Stimulated activated CD4-positive, alpha-beta T cell treated with anti-CD3 and anti-CD28 coated beads, Interleukin-1b, Interleukin-23, amount 100 ng/mL, for 48 hours (primary cell): ENCODE measurements at places on chromosomes 5 and 9.
A peak's percentile ranks its signal among the peaks of the same experiment; 100 is the strongest.

DNA sequence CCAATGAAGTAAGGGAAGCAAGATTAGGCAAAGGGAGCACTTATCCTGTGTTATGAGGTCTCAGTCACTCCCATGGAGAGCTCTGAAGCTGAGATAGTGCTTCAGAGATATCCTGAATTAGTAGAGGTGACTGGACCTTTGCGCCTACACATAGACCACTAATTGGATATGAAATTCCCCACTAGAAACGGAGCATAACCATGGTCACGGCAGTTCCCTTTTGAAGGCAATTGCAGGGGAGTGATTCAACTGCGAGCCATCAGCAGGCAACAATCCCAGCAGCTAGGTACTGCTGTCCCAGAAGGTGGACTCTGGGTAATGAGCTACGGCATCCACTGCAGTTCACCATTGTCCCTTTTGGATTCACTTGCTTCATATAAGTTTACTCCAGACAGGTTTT, 267.7 kb upstream of the RASA1 start:
- no peak for DNase-seq

GRCh38 chr9:135610290-135611141, 28.8 kb downstream of the GLT6D1 start:
- no peak for DNase-seq

DNA sequence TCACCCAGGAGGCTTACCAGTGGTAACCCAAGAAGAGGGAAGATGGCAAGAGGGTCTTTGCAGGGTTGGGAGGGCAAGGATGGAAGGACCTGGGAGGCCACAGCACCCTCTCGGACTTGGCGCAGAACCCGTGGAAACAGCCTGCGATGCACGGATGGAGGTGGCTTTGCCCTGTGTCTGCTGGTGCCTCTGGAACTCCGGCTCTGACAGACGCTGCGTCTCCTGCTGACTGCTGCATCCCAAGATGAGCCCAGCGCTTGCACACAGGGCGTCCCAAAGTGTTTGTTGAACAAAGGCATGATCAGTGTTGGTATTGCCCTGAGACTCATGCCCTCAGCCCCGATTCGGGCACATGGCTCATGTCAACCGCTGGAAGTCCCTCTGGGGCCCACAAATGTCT, 2.0 kb upstream of the RNU6ATAC start:
- no peak for DNase-seq

DNA sequence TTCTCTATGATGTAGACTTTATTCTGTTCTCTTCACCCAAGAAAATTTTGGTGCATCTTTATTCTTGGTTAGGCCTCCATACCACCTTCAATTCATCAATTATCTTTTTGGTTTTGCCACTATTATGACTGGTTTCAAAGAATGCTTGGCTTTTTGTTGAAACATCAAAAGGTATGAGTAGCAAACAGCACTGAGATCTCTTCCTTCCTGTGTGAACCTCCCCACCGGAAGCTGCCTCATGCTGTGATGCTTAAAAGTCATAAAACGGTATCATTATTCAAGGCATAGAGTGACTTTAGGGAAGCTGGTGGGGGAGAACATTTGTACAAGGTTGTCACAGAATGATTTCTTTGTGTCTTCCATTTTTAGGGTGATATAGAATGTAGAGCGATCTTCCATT, 70.6 kb downstream of the IQGAP2 start:
- peak; percentile 79 for DNase-seq

GRCh38 chr5:111699324-111699723, 57.7 kb downstream of the NREP start:
- DNase-seq = no peak

DNA sequence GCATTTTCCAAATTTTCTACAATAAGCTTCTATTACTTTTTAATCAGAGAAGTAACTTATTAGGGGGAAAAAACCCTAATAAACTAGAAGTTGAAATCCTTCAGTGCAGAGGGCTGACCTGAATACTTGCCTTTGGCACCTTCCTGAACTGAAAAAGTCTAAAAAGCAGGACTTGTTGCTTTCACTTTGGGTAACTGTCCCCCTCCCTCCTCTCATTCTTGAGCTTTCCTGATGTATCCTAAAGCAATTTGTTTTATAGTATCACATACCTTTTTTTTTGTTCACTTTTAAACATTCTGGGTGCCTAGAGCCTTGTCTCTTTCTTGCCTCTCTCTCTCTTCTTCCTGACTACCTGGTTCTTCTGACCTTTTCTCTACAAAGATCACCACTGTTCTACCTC, 64.0 kb upstream of the ERBIN start:
- DNase-seq = no peak

DNA sequence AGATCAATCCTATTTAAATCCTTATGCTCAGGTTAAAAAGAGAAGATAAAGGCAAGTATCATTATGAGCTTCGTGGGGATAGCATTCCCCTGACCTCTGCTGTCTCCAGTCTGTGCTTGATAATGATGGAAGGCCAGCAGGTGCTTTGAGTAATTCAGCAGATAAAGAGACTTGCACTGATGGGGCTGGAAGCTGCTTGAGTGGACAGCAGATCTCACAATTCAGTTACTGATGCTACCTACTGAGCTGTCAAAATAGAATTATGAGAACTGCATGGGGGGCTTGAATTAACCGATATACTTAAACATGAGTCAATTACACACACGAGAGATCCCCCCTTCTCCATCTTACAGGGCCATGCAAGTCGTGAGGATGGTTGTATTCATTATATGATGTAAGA, 107.7 kb upstream of the GPR151 start:
- DNase-seq = no peak

- no peak for DNase-seq
These were observed 145.2 kb downstream of the MAST4 start for GRCh38 chr5:66741394-66741793.

- no peak for DNase-seq
These were observed 43.3 kb downstream of the ZNF618 start for GRCh38 chr9:113919382-113919781.

DNA sequence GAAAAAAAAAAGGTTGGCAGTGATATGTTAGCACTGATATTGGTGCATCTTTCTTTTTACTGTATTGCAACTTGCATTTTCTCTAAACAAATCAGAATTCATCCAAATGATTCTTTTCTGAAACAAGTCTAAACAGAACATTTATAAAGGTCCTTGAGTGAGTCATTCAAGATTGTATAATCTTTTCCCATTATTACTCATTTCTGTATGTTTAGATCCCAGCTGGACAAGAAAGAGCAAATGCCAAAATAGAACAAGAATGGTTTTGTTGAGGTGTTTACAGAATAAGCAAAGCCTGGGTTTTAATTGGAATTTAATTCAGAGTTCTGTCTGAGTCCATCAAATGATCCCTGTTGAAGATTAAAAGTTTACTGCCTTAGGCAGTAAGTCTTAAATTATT, 112.3 kb downstream of the VCAN start:
- DNase-seq = no peak

- peak; percentile 73 for DNase-seq
These were observed 57.9 kb downstream of the DOCK8 start for GRCh38 chr9:272251-273213.

DNA sequence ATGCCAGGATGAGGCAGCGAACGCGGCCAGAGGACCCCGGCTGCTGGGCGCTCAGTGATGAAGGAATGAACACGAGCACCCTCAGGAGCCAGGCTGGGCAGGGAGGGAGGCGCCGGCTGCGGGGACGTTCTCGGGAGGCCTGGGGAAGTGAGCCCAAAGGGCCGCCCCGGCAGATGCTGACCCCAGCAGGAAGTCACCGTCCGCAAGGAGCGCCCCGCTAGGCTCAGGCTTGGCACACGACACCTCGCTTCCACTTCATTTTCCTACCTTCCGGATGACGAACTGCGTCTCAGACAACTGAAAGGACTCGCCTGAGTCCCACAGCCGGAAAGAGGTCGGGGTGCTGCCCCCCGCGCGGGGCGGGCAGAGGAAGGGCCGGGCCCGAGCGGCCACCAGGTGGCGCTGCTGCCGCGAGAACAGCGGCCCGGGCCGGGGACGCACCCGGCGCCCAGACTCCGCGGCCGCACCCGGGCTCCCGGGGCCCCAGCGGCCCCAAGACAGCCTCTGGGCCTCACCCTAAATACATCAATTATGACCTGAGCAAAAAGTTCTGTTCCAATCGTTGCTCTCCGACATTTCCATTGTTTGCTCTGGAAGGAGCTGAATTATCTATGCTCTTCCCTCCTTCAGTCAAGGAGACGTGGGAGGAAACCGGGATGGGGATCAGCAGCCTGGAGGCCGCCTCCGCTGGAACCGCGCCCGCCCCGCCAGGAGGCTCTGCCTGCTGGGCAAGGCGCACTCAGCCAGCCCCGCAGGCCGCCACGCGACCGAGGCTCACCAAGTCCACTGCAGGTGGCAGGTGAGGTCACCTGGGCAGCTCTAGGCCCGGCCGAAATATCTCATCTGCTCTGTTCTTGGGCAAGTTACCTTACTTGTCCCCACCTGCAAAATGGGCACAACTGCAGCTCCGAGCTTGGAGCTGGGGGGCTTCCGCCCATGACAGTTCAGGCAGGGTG, 107.0 kb downstream of the ZNF354C start:
- DNase-seq = peak; percentile 54

DNA sequence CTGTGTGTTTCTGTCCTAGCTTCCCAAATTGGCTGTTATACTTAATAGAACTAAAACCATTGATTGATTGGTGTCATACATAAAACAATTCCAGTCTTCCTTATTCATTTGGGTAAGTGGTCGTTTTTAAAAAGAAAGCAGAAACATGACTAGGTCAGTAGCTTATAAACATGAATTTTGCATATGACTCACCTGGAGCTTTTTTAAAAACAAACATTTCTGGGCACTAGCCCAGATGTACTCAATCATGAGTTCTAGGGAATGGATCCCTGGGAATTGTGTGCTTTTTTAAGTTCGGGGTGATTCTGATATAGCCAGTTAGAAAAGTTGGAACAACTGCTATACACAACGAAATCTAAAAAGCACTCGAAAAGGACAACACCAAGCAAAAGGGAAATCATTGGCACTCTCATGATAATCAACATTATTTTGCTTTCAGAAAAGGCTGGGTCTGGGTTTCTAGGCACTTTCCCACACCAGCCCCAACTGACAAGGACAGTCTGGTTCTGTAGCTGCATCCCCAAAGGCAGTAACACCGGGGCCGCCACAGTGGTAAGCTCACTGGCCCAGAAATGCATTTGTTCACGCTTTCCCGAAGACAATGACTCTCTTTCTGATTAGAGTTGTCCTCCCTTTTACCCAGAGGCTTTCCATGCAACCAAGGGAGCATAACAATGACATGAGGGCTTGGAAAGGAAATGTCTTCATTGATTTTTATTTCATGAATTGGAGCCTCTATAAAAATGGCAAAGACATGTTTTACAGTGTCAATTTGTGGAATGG, 664.9 kb upstream of the WWC1 start:
- no peak for DNase-seq

- no peak for DNase-seq
These were observed 560.8 kb downstream of the BNC2 start for GRCh38 chr9:16309469-16310271.

- DNase-seq = no peak
These were observed 30.8 kb upstream of the PRDM12 start for GRCh38 chr9:130633336-130634190.

DNA sequence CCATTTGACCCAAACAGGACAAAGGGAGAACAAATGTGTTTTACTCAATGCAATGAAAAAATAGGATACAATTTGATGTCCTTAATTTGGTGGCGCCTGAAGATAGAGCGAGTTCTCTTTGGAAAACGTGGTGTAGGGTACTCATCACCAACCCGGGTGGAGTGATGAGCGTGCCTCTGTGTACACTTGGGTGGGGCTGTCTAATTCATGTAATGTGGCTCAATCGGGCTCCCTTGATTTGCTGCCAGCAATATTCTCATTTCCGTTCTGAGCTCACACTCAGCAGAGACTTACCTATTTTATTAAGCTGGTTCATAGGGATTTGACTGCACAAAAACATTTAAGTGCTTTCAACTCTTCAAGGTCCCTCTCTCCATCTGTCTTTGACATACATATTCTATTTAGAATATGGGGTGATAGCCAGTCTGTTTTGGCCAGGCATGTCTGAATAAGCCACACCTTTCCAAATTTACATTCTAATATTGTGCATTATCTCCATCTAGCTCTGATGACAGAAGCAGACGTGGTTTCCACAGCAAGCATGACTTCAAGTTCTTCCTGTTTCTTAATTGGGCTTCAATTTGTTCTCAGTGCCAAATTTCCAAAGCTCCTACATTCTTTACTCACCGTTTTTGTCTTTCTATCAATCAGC, 162.5 kb downstream of the IRX2 start:
- no peak for DNase-seq

DNA sequence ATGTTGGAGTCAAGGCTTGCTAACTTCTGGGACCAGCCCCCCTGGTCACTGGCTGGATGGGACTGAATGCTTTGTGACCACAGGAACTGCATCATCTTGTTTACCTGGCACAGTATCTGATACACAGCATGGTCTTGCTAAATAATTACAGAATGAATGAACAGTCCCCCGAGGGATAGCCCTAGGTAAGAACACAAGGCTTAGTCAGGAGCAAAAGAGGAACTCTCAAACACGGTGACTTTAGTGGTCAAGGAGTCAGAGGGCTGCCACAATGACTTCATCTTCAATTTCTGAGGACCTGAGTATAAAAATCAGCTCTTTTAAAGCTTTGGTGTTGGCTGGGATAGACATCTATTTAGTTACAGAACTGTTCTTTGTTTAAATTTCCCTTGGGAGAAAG, 15.1 kb upstream of the CXCL14 start:
- DNase-seq = no peak

- DNase-seq = no peak
These were observed 181.1 kb upstream of the SPEF2 start for GRCh38 chr5:35436400-35437057.

- DNase-seq = no peak
These were observed 337.5 kb downstream of the ZNF608 start for GRCh38 chr5:124408738-124409453.

GRCh38 chr5:40834391-40834848, 602 bp downstream of the RPL37 start:
- peak; percentile 20 for DNase-seq

GRCh38 chr5:172414531-172415361, 39.6 kb downstream of the SH3PXD2B start:
- DNase-seq = no peak

GRCh38 chr5:39765366-39765765, 340.6 kb upstream of the DAB2 start:
- no peak for DNase-seq

DNA sequence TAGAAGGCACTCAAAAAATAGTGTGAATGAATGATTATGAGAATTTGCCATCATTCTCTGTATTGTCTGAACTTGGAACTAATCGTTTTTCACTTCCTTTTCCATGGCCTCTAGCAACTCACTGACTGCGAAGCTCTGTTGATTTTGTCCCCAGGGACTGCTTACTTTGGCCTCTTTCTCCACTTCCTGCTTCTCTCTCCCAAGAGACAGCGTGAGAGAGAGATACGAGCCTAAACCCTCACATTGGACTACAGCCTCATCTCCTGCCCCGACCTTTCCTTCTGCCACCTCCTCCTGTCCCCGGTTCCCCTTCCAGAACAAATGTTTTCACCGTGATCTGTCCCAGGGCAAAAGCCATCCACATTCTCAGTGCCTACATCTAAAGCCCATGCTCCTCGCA, 300.8 kb upstream of the PANK3 start:
- no peak for DNase-seq

GRCh38 chr5:31855134-31856040, 216.5 kb downstream of the PDZD2 start:
- peak; percentile 18 for DNase-seq

- no peak for DNase-seq
These were observed 605.1 kb downstream of the ELAVL2 start for GRCh38 chr9:23220957-23221356.

- no peak for DNase-seq
These were observed 553.1 kb downstream of the ZNF608 start for GRCh38 chr5:124193371-124193789.
